Endothelial cell of umbilical vein (primary cell): ENCODE measurements at places on chromosomes 2 and 18. TPM values are rescaled to one million over a fixed set of nuclear protein-coding genes. Genes with fewer than 3 reads are reported as not detected.

The SPP2 gene
- total RNA-seq: not detected in 2 replicates

DNA sequence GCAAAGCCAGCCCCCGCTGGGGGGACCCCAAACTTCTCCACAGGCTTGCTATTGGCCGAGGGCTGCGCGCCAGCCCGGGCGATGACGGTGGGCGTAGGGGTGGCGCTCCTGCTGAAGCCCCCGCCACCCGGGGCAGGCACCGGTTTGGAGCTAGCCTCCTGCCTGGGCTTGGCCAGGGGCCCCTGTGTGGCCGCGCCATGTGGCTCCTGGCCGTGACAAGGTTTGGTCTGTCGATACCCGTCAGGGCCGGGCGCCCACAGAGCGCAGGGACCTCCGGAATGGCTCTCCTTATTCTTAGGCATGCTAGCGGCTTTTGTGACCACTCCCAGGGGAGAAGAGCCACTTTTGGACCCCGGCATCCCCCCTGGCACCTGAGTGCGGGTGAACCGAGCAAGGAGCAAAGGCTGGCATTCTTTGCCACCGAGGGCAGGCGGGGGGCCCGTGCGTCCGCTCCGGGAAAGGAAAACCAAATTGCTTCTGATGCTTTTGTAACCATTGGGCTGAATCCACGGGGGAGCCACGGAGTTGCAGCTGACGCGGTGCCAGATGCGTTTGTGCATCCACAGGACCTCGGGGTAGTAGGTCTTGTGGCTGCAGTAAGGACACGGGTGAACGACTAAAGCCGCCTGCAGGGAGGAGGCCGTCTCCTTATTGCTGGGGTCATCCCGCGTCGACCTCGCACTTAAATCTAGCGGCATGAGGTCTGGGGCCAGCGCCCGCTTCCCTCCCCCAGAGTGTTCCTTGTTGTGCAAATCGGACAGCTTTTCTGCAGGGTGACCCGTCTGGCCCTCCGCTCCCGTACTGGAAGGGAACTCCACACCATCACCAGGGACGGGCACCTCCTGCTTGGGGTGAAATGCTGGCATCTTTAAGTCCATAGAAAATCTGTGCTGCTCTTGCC is 115.6 kb downstream of the ZNF516 start:
- no peak overlapping the region for H3K27ac ChIP-seq
- H3K27me3 ChIP-seq: no peaks in the 10 kb centered on the region
- DNase-seq: no peak
- no peaks in the 10 kb centered on the region for H3K36me3 ChIP-seq
- no peak overlapping the region for H3K4me3 ChIP-seq

DNA sequence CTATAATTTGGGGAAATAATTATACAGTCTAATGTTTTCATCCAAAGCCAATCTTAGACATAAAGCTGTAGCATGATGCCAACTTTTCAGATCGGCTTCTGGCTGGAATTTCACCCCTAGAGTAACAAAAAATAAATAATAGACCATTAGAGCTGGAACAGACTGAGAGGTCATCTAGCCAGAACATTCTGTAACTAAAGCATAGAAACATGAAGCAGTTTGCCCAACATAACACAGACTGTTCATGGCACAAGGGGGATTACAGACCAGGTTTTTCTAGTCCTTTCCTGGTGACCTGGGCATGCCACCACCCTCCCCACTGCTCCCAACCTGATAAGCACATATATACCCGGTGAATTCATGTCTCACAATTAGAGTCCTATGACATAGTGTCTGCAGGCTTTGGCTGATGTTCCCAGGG is 116.4 kb upstream of the PPP1CB start:
- no peaks in the 10 kb centered on the region for H3K27me3 ChIP-seq
- H3K27ac ChIP-seq: no peak overlapping the region
- H3K4me1 ChIP-seq: no peaks in the 10 kb centered on the region

The CXCR1 gene
- total RNA-seq: not detected in 2 replicates

DNA sequence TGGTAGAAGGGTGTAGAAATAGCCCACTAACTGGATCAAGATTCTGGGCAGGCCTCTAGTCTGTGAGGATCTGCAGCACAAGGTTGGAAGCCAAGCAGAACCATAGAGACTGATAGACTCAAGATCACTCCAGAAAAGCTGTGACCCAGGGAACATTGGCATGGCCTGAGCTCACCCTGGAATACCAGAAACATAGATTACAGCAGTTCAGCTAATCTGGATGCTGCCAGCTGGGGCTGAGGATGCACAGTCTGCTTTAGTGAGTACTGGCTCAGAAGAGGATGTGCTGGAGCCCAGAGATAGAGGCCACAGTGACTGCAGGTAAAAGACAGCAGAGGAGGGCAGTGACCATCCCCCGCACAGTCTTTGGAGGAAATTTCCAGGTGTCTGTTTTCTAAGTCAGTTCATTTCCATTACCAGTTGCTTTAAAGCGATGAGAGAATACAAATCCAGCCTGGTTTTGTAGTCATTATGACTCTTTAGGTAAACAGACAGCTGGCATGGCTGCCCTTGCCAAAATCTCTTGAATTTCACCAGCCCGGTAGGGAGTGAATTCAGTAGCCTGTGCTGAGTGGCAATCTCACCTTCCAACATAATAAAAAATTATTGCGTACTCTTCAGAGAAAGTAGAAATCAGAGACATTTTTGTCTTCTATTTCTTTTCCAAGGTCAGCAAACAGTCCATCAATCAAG is 119.2 kb downstream of the ANTXR1 start:
- no peak for DNase-seq
- H3K27ac ChIP-seq: no peak overlapping the region
- no peak overlapping the region for H3K4me3 ChIP-seq
- H3K27me3 ChIP-seq: no peaks in the 10 kb centered on the region
- H3K36me3 ChIP-seq: no peaks in the 10 kb centered on the region

The COL4A4 gene
- not detected in 2 replicates for total RNA-seq

- H3K27me3 ChIP-seq: no peaks in the 10 kb centered on the region
- no peak overlapping the region for H3K27ac ChIP-seq
- DNase-seq: peak; percentile 4
- H3K4me3 ChIP-seq: peak overlapping the region; percentile 18
- H3K36me3 ChIP-seq: no peaks in the 10 kb centered on the region
Observed at GRCh38 chr18:35267809-35268208, 22.2 kb downstream of the ZSCAN30 start.

The FOXI3 gene
- total RNA-seq: not detected in 2 replicates

GRCh38 chr2:202690321-202690900 is 55.6 kb downstream of the FAM117B start:
- H3K4me1 ChIP-seq: no peaks in the 10 kb centered on the region
- H3K4me3 ChIP-seq: no peak overlapping the region
- peak; percentile 7 for DNase-seq
- H3K27me3 ChIP-seq: no peaks in the 10 kb centered on the region
- H3K27ac ChIP-seq: no peak overlapping the region
- H3K36me3 ChIP-seq: no peaks in the 10 kb centered on the region

DNA sequence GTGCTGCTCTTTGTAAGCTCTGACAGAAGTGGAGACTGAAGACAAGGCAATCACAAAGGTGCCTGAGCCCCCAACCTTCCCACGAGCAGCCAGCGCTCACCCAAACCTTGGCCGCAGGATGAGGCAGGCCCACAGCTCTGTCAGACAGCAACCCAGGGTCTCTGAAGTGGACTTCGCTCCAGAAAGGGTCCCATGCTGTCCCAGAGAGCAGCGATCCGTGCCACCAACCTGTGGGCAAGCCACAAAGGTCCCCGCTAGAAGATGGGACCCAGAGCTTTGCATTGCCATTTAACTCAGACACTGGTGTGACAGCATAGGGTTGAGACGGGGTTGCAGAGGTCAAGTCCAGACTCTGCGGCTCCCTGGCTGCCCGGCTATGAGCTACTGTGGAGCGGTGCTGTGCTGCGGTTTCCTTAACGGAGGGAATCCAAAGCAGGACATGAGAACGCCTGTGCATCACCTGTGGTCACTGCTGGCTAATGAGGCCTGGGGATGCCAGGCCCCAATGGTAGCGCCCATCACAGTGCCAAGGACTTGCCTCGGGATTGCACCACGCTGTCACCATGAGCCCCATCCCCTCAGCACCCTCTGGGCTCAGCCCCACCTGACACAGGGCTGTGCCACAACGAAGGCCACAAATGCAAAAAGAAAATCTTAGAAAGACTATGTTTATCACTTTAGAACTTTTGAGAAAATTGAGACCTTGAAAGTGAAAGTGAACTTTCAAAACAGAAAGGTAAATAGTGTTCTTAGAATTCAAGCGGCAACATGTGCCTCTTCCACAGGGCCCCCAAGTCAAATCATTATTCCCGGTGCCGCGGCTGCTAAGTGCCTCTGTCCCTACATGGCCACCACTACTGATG is 103.4 kb downstream of the HDAC4 start:
- DNase-seq: no peak
- H3K36me3 ChIP-seq: no peaks in the 10 kb centered on the region
- H3K4me3 ChIP-seq: no peak overlapping the region

The CCNT2 gene
- total RNA-seq: 35.4 and 35.5 TPM in 2 replicates

GRCh38 chr18:31688606-31689005 is 4.2 kb upstream of the B4GALT6 start:
- H3K4me1 ChIP-seq: peaks cover 16% of the 10 kb centered on the region
- H3K27ac ChIP-seq: no peak overlapping the region
- no peak overlapping the region for H3K4me3 ChIP-seq

- H3K36me3 ChIP-seq: no peaks in the 10 kb centered on the region
- no peak for DNase-seq
- H3K27ac ChIP-seq: no peak overlapping the region
- no peak overlapping the region for H3K4me3 ChIP-seq
Observed at GRCh38 chr2:202687276-202687675, 52.5 kb downstream of the FAM117B start.

The LHCGR gene
- total RNA-seq: not detected in 2 replicates

The DAW1 gene
- total RNA-seq: 2.0 and 3.2 TPM in 2 replicates

DNA sequence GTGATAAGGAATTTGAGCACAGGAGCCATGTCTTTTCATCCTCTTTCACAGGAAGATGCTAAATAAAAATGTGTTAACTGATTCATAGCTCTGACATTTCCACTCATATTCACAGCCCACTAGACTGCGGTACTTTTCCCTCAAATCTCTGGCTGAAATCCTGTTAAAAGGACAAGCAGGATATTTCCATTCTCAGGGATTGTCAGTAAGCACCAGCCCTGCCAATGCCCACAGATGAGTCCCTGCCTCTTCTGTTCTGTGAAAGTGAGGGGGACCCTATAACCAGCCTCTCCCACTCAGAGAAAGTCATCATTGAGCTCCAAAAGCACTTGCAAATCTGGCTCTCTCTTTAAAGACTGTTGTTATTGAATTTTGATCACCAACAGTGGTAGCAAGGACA is 440.5 kb downstream of the SETBP1 start:
- no peaks in the 10 kb centered on the region for H3K4me1 ChIP-seq
- no peak for DNase-seq
- H3K4me3 ChIP-seq: no peak overlapping the region
- no peaks in the 10 kb centered on the region for H3K27me3 ChIP-seq

DNA sequence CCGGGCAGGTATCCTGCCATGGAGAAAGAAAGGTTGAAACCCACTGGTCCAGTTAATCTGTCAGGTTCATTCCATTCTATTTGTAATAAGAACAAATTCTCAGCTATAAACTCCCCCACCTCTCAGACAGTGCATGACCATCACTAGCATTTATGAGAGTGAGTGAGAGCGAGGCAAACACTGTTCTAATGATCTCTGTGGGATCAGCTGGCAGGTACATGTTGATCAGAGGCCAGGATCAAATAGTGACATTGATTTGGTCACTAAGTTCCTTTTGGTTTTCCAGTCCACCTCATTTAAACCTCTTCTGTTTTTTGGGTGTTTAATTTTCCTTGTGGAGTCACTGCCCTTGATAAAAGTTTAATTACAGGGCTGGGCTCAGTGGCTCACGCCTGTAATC is 423.1 kb upstream of the CHST9 start:
- H3K4me1 ChIP-seq: no peaks in the 10 kb centered on the region
- H3K27me3 ChIP-seq: no peaks in the 10 kb centered on the region
- no peaks in the 10 kb centered on the region for H3K36me3 ChIP-seq
- H3K4me3 ChIP-seq: no peak overlapping the region
- H3K27ac ChIP-seq: no peak overlapping the region

GRCh38 chr18:43978174-43978573 is 700.9 kb upstream of the SYT4 start:
- H3K27me3 ChIP-seq: no peaks in the 10 kb centered on the region
- no peak overlapping the region for H3K27ac ChIP-seq
- no peaks in the 10 kb centered on the region for H3K4me1 ChIP-seq
- no peak overlapping the region for H3K4me3 ChIP-seq
- DNase-seq: no peak

GRCh38 chr2:88159481-88159880 is 10.7 kb upstream of the THNSL2 start:
- H3K4me1 ChIP-seq: no peaks in the 10 kb centered on the region
- DNase-seq: no peak
- no peaks in the 10 kb centered on the region for H3K36me3 ChIP-seq
- H3K27ac ChIP-seq: no peak overlapping the region
- no peak overlapping the region for H3K4me3 ChIP-seq

The TANK gene
- 83.2 and 88.2 TPM in 2 replicates for total RNA-seq

The LIPG gene
- total RNA-seq: 80.6 and 96.2 TPM in 2 replicates

DNA sequence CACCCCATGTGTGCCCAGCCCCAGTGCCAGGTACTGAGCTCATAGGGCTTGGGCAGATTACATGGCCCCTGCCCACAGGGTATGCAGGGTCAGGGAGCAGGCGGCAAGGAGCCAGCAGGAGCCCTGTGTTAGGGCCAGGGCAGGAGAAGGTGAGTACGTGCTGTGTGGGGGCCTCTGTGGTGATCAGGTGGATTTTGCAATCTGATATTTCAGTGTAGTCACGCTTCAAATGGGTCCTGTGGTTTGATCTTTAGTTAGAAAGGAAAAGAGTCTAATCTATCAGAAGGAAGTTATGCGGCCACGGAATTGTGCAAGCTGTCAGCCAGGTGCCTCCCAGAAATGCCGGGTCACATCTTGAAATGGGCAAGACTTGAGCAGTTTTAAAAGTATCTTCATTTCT is 13.9 kb downstream of the UBE2F start:
- H3K4me1 ChIP-seq: no peaks in the 10 kb centered on the region
- H3K27ac ChIP-seq: no peak overlapping the region
- no peaks in the 10 kb centered on the region for H3K27me3 ChIP-seq
- DNase-seq: no peak
- H3K4me3 ChIP-seq: no peak overlapping the region

The SH3RF3 gene
- 9.4 and 14.7 TPM in 2 replicates for total RNA-seq

GRCh38 chr2:58501371-58502160 is 260.4 kb upstream of the FANCL start:
- H3K4me3 ChIP-seq: no peak overlapping the region
- no peak for DNase-seq
- no peak overlapping the region for H3K27ac ChIP-seq
- H3K4me1 ChIP-seq: no peaks in the 10 kb centered on the region
